GM03348 (cell line): ENCODE measurements at places on chromosomes 3 and 15.

DNA sequence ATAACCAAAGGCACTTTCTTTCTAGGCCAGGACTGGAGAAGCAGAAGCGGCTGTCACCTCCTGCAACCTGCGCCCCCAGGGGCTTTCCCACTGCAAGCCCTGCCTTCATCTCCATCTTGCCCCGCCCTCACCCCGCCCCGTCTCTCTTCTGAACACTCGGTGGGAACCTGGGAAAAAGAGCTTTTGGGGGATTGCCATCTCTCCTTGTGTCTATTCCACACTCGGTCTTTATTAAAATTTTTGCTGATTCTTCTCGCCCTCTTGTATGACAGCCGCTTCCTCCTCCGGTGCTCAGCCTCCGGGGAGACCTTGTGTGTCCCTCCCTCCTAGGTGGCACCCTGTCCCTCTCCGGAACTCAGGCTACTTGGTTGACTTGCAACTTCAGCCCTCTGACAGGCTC is 41.9 kb upstream of the SPESP1 start:
- DNase-seq = no peak

- peak; percentile 30 for DNase-seq
Measured at GRCh38 chr3:106814231-106814630, 563.0 kb upstream of the CCDC54 start.

DNA sequence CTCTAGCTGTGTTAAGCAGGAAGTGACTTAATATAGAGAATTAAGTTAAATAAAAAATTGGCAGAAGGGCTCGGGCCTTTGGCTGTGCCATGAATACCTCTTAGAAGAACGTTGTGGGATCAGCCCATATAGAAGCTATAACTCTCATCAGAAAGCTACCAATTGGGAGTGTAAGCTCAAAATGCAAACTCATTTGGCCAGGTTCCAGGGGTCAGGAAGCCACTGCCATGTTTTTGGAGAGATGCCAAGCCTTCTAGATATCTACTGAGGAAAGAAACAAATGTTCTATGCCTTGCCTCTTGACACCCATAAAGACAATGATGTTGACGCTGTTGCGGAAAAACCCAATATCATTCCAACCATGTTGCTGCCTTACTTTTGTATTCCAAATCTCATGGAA is 475.2 kb upstream of the TGFBR2 start:
- no peak for DNase-seq

DNA sequence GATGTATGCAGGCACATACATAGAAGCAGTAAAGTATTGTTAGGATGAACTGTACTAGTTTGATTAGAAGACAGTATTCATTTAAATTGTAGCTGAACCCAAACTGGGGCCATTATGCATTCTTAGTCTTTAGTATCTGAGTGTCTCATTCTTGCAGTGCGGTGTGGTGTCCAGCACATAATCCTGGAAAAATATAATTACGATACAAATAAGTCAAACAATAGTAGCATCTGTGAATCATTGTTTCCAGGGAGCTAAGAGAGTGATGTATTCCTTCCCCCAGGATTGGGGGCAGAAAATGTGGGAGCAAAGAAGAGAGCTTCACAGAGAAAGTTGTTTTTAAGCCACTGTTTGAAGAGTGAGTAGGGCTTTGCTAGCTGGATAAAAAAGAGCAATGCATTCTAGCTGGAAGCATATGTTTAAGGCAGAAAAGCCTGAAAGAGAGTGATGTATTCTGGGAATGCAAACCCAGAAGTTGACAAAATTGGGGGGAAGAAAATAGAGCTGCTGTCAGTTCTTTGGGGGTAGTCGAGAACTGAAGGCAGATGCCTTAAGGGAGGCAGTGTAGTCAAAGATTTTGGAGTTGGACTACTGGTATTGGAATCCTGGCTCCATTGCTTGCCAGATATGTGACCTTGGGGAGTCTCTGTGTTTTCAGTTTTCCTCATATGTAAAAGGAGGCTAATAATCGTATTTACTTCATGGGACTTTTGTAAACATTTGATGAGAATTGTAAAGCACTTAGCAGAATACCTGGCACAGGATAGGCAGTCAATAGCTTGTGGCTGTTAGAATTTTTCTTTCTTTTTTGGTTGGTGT is 14.1 kb downstream of the SLMAP start:
- no peak for DNase-seq

GRCh38 chr3:4587061-4587837 is 94.1 kb downstream of the ITPR1 start:
- no peak for DNase-seq

DNA sequence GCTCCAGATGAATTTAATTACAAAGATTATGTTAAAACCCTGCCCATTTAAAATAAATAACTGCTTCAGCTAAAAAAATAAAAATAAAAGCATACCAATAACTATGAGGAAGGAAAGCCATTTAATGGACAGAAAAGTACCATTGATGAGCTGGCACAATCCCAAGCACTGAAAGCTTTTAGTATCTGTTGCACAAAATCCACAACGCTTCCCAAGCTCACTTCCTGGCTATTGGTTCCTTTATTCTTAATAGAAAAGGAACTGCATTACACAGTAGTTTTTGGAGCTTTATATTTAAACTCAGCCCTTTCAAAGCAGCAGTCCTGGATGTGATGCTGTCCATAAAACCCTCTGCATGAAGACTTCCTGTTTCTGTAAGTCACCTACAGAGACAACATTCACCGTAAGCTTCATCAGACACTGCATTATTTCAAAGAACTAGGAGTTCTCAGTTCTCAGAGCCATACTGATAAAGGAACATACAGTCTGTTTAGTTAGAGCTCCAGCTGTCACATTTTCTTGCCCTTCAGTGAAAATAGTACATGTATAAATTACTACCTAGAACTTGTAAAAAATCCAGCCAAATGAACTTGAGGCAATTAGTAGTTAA is 81.5 kb downstream of the CSNK1G1 start:
- no peak for DNase-seq

DNA sequence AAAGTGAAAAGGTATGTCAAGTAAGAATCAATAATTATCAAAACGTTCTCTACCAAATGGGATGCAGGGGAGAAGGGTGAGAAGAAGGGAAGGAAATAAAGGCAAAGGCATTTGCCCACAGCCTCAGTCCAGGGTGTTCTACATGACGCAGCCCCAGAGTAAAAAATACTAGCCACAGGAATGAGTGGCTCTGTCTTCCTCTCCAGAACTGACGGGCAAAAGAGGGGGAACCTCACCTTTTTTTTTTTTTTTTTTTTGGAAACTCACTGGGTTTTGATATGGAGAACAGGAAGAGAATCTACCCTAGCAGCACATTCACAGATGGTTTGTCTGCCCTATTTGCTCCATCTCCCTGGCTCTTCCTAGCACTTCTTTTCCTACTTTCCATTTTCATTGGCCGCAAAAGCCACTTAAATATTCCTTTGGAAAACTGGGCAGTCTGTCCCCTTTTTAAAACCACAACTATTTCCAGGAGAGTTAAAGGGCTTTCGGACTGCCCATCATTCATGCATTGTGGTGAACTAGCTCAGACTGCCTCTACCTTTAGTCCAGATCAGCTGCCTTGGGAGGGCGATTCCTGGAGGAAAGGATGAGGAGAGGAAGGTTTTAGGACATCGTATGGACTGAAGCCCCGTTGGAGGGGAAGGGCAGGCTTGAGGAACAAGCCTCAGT is 28.2 kb downstream of the B3GNT5 start:
- no peak for DNase-seq

DNA sequence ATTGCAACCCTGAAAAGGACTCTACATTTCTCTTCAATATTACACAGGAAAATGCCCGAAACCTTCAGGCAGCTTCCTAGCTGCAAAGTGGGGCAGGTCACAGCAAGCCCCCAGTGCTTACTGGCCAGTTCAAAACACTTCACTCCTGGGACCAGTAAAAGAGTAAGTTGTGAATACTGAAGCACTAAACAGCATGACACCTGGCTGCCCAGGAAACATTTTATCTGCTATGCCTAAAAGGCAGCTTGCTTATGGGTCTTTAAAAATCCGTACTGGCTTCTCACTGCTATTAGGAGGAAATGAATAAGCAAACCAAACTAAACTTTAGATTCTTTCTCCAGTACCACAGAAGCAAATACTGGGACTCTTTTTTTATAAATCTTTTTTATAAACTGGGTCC is 457.9 kb upstream of the ALCAM start:
- peak; percentile 7 for DNase-seq

DNA sequence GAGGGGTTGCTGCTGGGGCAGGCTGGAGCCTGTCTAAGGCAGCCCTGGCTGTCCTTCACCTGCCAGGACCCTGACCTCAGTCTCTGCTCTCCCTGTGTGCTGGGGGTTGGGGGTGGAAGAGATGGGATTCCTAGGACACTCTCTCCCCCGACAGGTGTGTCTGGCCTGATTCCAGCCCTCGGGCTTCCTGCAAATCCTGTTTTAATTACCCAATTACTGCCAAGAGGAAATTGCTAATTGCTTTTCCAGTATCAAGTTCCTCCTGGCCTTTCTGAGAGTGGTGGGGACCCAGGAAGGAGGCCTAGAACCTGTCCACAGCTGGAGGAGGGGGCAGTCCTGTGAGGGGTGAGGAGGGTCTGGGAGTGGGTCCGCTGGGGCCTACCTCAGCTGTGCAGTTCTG is 15.8 kb downstream of the PLXNA1 start:
- no peak for DNase-seq

DNA sequence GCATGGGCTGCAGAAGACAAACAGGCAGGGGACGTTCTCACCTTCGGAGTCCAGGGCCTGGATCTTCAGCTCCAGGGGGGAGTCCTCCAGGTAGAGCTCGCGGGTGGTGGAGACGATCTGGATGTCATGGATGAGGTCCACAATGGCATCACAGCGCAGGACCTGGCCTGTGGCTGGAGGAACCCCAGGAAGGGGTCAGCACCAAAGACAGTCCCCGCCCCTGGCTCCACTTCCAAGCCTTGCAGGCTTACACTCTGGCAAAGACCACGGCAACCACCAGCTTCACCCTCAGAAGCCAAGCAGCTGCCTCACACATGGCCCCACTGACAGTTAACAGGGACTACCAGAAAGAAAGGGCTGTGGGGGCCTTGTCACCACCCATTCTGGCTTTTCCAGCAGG is 22.8 kb downstream of the NUP210 start:
- DNase-seq = no peak

GRCh38 chr3:64308931-64309330 is 83.7 kb upstream of the PRICKLE2 start:
- DNase-seq = no peak

GRCh38 chr3:41943311-41943843 is 18.5 kb downstream of the ULK4 start:
- DNase-seq = no peak

DNA sequence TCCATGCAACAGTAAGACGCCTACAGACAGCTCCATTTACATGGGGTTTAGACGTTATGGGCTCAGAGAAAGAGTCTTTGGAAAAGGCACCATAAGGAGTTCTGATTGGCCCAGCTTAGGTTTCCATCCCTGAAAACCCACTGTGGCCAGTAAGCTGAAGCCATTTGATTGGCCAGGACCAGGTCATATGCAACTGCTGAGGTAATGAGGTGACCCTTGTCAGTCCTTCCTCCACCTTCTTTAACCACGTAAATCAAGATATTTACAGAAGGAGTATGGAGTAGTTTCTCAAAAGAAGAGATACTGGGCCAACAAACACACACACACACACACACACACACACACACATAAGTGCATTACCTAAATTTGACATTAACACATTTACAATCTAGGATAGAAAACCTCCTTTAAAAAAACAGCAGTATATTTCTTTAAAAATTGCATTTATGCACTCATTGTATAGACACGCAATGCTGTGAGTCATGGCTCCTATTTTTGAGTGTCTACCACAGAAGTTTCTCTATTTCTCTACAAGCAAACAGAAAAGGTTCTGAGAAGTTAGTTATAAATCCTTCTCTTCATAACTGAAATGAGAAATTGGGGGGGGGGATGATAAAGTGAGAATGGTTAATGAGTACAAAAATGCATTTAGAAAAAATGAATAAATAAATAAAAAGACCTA is 16.3 kb upstream of the MB21D2 start:
- DNase-seq = no peak

- no peak for DNase-seq
Measured at GRCh38 chr3:102748646-102749045, 313.8 kb downstream of the ZPLD1 start.

GRCh38 chr3:45486926-45487325 is 98.5 kb downstream of the LARS2 start:
- DNase-seq = no peak

GRCh38 chr3:105579439-105579838 is 212.7 kb downstream of the ALCAM start:
- DNase-seq = peak; percentile 31

GRCh38 chr3:35969406-35969805 is 330.1 kb downstream of the ARPP21 start:
- DNase-seq = no peak

DNA sequence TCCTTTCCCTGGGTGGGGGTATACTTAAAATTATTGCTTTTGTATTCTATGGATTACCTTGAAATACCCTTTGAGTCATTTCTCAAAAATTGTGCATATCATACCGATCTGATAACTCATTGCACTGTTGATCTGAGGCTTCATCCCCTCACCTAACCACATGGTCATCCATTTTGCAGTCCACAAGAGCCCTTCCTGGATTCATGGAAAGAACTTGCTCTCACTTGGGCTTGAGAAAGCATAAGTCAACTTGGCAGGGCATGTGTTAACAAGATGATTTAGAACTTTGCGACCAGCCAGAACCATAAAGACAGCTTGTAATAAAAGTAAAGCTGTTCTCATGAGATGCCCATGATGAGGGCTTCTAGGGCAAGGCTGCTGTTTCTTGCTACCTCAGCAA is 22.2 kb downstream of the MME start:
- DNase-seq = peak; percentile 17

- no peak for DNase-seq
Measured at GRCh38 chr3:186594591-186595113, 18.2 kb upstream of the AHSG start.

- peak; percentile 56 for DNase-seq
Measured at GRCh38 chr15:71752604-71753289, 57.6 kb upstream of the NR2E3 start.

GRCh38 chr3:195800240-195800639 is 11.5 kb downstream of the MUC4 start:
- DNase-seq = no peak

DNA sequence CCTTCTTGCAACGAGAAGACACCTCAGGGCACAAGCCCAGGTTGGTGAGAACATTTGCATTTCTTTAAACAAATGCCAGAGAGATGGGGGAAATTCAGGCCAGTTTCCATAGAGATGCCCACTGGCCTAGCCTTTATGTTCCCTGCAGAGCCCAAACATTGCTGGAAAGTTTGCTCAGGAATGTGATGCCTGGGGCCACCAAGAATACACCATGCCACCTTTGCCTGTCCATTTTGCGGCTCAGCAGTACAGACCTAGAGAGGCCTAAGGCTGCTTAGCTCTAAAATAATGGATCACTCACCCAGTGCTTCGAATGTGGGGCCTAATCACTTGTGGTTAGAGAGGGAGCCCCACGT is 210.0 kb downstream of the RPLP1 start:
- no peak for DNase-seq

GRCh38 chr3:184868477-184868876 is 56.5 kb downstream of the VPS8 start:
- no peak for DNase-seq

- DNase-seq = peak; percentile 23
Measured at GRCh38 chr3:20546636-20547035, 360.6 kb upstream of the SGO1 start.

DNA sequence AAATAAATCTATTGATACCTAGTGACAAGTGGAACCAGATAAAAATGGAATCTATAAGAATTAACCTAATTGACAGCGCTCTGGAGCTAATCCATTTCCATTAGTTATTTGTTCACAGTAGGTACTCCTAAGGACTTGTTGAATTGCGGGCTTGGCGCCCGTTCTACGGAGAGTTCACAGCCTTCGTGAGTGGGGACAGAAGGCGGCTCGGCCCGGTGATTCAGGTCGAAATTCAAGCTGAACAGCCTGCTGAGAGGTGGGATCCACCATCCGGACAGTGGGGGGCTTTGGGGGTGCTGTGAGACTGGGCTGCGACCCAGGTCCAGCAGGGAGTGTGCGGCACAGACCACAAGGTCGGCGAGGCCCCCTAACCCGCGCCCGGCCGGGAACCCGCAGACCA is 779 bp upstream of the CTNNB1 start:
- DNase-seq = no peak
